CD4-positive, CD25-positive, alpha-beta regulatory T cell (primary cell): ENCODE measurements at places on chromosomes 2 and 18.

- no peak for DNase-seq
Measured at GRCh38 chr2:37784071-37784758, 112.8 kb upstream of the CDC42EP3 start.

DNA sequence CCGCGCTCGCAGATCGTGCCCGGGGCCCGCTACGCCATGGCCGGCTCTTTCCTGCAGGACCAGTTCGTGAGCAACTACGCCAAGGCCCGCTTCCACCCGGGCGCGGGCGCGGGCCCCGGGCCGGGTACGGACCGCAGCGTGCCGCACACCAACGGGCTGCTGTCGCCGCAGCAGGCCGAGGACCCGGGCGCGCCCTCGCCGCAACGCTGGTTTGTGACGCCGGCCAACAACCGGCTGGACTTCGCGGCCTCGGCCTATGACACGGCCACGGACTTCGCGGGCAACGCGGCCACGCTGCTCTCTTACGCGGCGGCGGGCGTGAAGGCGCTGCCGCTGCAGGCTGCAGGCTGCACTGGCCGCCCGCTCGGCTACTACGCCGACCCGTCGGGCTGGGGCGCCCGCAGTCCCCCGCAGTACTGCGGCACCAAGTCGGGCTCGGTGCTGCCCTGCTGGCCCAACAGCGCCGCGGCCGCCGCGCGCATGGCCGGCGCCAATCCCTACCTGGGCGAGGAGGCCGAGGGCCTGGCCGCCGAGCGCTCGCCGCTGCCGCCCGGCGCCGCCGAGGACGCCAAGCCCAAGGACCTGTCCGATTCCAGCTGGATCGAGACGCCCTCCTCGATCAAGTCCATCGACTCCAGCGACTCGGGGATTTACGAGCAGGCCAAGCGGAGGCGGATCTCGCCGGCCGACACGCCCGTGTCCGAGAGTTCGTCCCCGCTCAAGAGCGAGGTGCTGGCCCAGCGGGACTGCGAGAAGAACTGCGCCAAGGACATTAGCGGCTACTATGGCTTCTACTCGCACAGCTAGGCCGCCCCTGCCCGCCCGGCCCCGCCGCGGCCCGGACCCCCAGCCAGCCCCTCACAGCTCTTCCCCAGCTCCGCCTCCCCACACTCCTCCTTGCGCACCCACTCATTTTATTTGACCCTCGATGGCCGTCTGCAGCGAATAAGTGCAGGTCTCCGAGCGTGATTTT lies 7.6 kb downstream of the TBR1 start:
- DNase-seq = no peak

DNA sequence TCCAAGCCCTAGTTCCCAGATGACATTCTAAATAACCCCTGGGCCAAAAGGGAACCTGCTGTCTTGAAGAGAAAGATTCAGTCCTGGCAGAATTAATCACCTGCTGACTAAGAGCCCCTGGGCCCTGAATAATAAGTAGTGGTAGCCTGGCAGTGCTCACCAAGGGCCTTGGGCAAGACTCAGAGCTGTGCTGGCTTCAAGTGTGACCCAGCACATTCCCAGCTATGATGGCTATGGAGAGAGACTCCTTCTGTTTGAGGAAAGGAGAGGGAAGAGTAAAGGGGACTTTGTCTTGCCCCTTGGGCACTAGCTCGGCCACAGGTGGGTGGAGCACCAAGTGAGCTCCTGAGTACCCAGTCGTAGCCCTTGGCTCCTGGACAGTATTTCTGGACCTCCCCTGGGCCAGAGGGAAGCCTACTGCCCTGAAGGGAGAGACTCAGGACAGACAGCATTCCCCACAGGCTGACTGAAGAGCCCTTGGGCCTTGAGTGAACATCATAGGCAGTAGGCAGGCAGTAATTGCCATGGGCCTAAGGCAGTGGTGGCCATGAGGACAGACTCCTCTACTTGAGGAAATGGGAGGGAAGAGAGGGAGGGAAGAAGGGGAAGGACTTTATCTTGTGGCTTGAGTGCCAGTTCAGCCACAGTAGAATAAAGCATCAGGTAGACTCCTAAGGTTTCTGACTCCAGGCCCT lies 40.0 kb upstream of the INPP4A start:
- DNase-seq = no peak

GRCh38 chr2:1518867-1519530 lies 105.7 kb downstream of the TPO start:
- DNase-seq = no peak

DNA sequence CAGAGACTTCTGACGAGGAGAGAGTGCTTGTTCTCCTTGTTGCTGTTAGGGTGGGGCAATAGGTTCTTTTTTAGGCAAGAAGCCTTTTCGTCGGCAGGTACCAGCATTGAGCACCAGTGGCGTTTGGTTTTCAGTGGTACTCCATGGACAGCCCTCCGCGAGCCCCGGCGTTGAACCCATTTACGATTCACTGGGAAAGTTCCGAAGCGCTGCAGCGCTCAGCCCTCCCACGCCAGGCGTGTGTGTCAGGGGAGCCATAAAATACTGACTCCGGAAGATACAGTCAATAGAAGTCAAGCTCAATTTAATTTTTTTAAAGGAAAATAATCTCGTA lies 494 bp upstream of the ROCK1 start:
- DNase-seq = no peak

DNA sequence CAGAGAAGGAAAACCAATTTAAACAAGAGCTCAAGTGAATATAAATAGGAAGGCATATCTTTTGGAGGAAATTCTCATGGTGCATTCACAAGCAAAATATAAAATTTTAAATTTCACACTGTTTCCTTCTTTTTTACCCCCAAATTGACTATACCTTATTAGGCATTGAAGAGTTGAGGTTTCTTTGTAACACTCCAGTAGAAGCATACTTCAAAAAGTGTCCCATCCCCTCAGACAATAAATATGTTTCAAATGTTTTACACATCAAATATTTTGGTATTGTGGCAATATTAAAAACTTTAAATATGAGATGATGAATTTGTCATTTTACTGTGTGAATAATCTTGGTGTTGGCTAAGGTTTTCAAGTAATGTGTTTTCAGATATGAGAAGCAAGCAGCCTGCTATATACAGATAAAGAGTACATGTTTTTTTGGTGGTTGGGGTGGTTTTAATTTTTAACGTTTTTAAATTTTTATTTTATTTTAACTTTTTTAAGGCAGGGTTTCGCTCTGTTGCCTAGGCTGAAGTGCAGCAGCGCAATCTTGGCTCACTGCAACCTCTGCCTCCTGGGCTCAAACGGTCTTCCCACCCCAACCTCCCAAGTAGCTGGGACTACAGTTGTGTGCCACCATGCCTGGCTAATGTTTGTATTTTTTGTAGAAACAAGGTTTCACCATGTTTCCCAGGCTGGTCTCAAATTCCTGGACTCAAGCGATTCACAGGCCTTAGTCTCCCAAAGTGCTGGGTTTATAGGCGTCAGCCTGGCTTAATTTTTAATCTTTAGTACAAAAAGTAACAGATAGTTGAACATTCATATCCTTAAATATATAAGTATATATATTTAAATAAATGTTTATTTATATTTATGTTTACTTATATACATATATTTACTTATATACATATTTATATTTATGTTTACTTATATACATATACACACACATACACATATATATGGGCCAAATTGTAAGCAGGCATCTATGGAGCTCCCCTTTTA lies 36.5 kb upstream of the DLX1 start:
- no peak for DNase-seq

DNA sequence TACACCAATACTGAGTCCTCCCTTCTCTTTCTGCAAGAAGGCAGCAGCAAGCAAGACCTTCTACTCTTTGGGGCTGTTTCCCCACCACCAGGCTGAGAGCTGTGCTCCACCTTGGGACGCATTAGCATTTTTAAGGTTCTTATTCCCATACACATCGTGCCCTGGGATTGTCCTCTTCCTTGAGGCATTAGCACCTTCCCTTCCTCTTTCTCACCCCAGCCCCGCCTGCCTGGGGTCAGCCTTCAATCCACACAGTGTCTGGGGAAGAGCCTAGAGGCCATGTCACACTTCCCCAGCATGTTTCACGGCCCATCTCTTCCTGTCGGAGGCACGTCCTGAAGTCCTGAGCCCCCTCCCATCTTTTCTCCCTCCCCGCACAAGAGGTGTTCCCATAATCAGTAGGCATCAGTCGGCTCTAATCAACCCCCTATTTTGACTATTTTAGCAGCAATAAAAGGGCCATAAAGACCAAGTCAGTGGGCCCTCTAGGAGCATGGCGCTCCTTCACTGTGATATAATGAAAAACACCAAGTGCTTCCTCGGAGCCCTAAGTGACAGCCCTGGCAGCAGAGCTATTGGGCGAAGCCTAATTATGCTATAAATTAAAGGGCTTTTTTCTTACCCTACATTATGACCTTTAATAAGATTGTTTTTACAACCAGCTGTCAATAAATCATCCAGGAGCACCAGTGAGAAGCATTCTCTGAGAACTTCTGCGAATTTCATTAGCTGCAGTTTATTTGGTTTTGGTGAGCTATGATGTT lies 55.0 kb upstream of the PKDCC start:
- no peak for DNase-seq

- no peak for DNase-seq
Measured at GRCh38 chr18:27707201-27707600, 469.7 kb downstream of the CDH2 start.
